Calu3 (cell line): ENCODE measurements at places on chromosomes 7 and 10.
A peak's percentile ranks its signal among the peaks of the same experiment; 100 is the strongest.

GRCh38 chr7:99615989-99616358 lies 772 bp upstream of the ZSCAN25 start:
- DNase-seq = no peak

GRCh38 chr10:116272440-116273283 lies at the start of gene GFRA1:
Gene GFRA1 (minus strand): TSS chr10:116273206. CDS start chr10:116272029, 1,177 bp downstream.
- no peak for DNase-seq

GRCh38 chr10:63123727-63124362 lies 9.3 kb upstream of the NRBF2 start:
- DNase-seq = no peak

- DNase-seq = no peak
Measured at GRCh38 chr10:47238331-47239095, 61.5 kb upstream of the GDF10 start.

DNA sequence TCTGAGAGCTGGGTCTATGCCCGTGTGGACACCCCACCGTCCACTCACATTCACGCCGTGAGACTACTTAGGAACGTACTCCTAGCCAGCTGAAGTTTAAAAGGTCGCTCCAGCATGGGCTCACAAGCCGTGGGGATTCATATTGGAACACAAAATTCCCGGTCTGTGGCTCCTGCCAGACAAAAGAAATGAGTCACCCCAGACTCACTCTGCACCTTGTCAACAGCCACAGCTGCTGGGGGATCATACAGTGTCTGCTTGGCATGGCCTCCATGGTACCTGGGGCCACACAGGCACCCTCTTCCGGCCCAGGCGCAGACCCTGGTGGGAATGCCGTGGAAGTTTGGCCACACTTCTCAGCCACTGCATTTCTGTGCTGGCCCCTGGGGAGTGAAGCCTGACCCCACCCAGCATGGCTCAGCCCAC lies 228.4 kb downstream of the DNAJB6 start:
- no peak for DNase-seq

- DNase-seq = no peak
Measured at GRCh38 chr10:73163096-73163495, 4.7 kb downstream of the ECD start.

- DNase-seq = peak; percentile 90
Measured at GRCh38 chr10:133309100-133309719, 496 bp downstream of the ZNF511 start.

GRCh38 chr7:95907337-95907736 lies 135.0 kb downstream of the DYNC1I1 start:
- DNase-seq = no peak

DNA sequence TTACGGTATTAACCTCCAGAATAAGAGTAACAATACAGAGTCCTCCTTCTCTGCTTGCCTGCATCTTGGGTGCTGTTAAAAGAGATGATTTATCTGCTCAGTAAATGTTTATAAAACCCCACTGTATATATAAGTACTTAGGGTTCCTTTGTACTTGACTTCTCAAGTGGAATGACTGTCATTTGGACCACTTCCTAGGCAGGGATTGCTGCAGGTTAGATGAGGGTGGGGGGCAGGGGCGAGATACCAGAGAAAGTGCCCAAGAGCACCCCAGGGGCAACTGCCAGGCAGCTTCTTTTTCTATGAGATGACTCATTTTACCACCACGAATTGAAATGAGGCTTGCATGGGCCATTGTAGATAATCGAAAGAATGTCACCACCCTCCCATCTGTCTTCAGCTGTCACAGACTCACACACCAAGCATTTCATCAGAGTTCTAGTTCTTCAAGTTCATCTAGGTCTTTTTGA lies 421.9 kb upstream of the GALNT17 start:
- no peak for DNase-seq

- DNase-seq = no peak
Measured at GRCh38 chr10:18737236-18737635, 78.0 kb downstream of the ARL5B start.

- no peak for DNase-seq
Measured at GRCh38 chr10:7544203-7544602, 122.6 kb downstream of the ITIH5 start.

DNA sequence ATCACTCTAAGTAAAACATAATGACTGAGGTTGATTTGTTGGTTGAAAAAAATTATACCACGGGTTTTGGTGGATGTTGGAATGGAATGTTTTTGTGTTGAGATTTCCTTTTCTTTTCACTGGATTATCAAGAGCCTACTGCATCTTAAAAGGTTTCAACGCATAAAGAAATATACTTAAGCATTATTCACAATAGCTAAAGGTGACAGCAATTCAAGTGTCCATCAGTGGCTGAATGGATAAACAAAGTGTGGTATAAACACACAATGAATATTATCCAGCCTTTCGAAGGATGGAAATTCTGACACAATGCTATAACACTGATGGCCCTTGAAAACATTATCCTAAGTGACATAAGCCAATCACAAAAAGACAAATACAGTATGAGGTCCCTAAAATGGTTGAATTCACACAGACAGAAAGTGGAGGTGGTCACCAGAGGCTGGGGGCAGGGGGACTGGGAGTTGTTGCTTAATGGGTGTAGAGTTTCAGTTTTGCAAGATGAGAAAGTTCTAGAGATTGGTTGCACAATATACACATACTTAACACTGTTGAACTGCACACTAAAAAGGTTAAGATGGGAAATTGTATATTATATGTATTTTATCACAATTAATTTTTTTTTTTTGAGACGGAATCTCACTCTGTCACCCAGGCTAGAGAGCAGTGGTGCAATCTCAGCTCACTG lies 122.3 kb downstream of the NRP1 start:
- no peak for DNase-seq

- DNase-seq = no peak
Measured at GRCh38 chr7:116951366-116952292, 1.7 kb upstream of the ST7 start.

DNA sequence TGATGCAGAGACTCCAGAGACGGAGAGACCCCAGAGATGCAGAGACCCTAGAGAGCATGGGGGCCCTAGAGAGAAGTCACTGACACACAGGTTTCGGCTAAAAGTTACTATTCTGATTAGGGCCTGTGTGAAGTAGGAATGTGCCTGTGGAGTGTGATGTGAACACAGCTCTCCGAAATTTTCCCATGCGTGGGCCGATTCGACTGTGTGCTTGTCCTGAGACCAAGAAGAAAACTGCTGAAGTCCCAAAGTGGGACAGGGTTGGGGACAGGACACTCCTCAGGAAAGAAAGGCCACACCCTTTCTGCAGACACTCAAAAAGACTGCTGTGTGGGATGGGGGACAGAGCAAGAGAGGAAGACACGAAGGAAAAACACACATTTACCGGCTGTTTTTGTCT lies 533.5 kb downstream of the PTPRN2 start:
- DNase-seq = no peak

DNA sequence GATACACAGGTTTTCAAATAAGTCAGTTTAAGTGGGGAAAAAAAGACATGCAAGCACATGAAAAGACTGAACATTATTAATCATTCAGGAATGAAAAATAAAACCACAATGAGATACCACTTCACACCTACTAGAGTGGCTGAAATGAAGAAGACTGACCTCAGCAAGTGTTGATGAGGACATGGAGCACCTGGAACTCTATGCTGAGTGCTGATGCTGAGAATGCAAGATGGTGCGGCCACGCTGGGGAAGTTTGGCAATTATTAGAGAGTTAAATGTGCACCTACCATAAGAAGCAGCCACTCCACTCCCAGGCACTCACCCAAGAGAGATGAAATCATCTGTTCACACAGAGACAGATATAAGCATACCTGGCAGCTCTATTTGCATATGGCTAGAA lies 32.9 kb upstream of the ELFN1 start:
- no peak for DNase-seq

- no peak for DNase-seq
Measured at GRCh38 chr10:119333146-119333792, 125.9 kb downstream of the GRK5 start.
